ENCODE measurements at places on chromosomes 13 and 19. TPM values are rescaled to one million over a fixed set of nuclear protein-coding genes. Genes with fewer than 3 reads are reported as not detected.

GRCh38 chr19:3844596-3844995 lies 24.2 kb downstream of the ZFR2 start:
- no peak overlapping the region for H3K27ac ChIP-seq
- peaks cover 8% of the 10 kb centered on the region for H3K4me1 ChIP-seq
- H3K36me3 ChIP-seq = no peaks in the 10 kb centered on the region
- DNase-seq = no peak
- no peaks in the 10 kb centered on the region for H3K27me3 ChIP-seq
- H3K4me3 ChIP-seq = no peak overlapping the region

GRCh38 chr19:31668921-31669320 lies 319.7 kb upstream of the TSHZ3 start:
- no peak overlapping the region for H3K27ac ChIP-seq
- no peaks in the 10 kb centered on the region for H3K27me3 ChIP-seq
- no peak for DNase-seq
- H3K4me1 ChIP-seq = no peaks in the 10 kb centered on the region
- H3K36me3 ChIP-seq = no peaks in the 10 kb centered on the region
- H3K4me3 ChIP-seq = no peak overlapping the region

- no peak overlapping the region for H3K27ac ChIP-seq
- no peaks in the 10 kb centered on the region for H3K36me3 ChIP-seq
- no peak overlapping the region for H3K4me3 ChIP-seq
- no peak for DNase-seq
- no peaks in the 10 kb centered on the region for H3K4me1 ChIP-seq
These were observed 72.8 kb upstream of the PCDH8 start for GRCh38 chr13:52921194-52921593.

GRCh38 chr13:52879950-52880741 lies 31.7 kb upstream of the PCDH8 start:
- no peaks in the 10 kb centered on the region for H3K4me1 ChIP-seq
- no peak overlapping the region for H3K4me3 ChIP-seq
- H3K27ac ChIP-seq = no peak overlapping the region
- no peak for DNase-seq
- H3K36me3 ChIP-seq = no peaks in the 10 kb centered on the region

Gene PLEKHG2
- 29.0 TPM for total RNA-seq

All from HCT116 (cell line).